ENCODE measurements at places on chromosomes 6 and 20. TPM values are rescaled to one million over a fixed set of nuclear protein-coding genes. Genes with fewer than 3 reads are reported as not detected.

GINS1 gene
- 10.2 TPM for total RNA-seq

DNA sequence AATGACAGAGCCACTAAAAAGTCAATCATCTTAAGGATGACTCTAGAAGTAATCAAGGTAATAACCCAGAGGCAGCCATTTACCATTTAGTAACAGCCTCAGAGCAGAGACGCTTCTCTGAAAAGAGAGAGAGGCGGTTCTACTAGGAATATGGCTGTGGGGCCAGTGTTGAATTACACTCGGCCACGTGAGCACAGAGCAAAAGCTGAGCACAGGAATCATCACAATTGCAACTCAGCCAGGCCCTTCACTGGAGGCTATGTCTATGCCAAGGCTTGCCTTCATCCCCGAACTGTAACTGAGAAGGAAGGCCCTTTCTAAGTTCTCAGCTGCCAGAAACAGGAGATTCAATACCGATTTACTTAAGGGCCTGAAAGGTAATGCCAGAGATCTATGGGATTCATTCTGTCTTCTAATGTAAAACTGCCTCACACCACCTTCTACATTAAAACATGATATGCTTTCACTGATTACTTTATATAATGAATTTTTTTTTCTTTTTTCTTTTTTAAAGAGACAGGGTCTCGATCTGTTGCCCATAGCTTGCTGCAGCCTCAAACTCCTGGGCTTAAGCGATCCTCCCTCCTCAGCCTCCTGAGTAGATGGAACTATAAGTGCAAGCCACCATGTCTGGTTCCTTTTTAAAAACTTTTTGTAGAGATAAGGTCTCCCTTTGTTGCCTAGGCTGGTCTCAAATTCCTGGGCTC is 67.6 kb downstream of the NUDT3 start:
- no peak for DNase-seq

GRCh38 chr6:30855429-30856075 is 28.8 kb upstream of the DDR1 start:
- no peak for DNase-seq

- no peak for DNase-seq
Observed at GRCh38 chr6:106085692-106085983, 498 bp upstream of the PRDM1 start.

- no peak for DNase-seq
Observed at GRCh38 chr6:44495036-44495901, 107.8 kb downstream of the CDC5L start.
